NCI-H345 (cell line): ENCODE measurements at places on chromosomes 3 and 15.

DNA sequence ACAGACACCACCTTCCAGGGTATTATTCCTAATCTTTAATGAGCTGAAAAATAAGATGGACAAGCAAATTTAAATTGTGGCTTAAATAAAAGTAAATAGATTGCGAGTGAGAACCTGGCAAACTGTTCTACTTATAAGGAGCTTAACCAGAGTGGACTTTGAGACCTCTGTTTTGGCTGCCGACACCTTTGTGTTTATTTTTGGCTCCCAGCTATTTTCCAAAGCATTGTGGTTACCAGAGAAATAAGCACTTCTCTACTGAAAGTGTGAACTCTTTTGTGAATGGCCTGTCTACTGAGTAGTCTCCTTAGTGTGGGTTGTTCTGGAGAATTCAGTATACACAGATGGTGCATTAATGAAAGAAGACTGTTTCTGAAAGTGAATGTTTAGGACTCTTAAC, 109.4 kb downstream of the ATP8B4 start:
- DNase-seq = no peak

DNA sequence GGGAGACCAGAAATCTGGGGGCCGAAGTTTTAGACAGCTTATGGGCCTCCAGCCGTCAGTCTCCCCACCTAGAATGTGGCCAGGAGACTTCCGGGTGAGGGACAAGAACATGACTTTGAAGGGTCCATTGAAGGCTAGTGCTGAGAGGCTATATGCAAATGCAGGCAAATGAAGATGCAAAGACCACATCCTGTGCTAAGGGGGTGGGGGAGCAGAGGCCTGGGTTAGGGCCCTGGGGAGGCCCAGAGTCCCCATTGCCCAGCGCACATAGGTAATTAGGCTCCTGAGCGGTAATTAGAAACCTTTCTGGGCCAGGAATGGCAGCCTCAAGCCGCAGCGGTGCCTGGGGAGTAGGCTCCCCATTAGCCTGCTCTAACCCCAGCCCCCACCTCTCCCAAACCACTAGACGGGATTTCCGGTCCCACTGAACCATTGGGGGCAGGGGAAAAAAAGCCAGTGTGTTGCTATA, 6.8 kb downstream of the CSK start:
- DNase-seq = no peak

DNA sequence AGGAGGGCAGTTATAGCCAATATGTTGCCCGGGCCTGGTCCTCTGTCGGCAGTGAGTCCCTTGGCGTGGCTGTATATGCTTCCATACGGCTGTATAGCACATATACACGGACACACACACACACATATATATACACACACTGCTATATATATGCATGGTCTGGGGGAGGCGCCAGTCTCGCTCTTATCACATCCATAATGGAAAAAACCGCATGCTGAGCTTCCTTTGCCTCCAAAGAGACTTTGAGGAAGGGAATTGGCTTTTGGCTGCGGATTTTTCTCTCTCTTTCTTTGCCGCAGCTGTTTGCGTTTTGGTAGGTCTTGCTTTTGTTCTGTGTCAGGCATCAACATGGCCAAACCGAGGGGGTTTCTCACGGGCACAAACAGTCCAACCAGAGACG, 11.3 kb upstream of the TMEM115 start:
- DNase-seq = no peak

DNA sequence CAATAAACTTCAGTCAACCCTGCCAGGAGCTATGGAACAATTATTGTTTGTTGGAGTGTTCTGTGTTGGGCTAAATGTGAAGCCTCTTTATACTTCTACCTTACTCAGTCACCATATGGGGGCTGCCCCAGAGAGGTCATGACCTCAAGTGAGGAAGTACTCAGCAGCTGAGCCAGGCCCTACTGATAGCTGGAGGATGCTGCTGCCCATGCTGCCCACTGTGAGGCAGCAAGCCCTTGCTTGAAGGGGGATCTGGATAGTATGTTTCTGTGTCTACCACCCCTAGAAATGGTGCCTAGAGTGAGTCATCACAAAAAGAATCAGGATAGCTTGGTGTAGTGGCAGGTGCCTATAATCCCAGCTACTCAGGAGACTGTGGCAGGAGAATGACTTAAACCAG, 4.5 kb upstream of the RPL24 start:
- no peak for DNase-seq

DNA sequence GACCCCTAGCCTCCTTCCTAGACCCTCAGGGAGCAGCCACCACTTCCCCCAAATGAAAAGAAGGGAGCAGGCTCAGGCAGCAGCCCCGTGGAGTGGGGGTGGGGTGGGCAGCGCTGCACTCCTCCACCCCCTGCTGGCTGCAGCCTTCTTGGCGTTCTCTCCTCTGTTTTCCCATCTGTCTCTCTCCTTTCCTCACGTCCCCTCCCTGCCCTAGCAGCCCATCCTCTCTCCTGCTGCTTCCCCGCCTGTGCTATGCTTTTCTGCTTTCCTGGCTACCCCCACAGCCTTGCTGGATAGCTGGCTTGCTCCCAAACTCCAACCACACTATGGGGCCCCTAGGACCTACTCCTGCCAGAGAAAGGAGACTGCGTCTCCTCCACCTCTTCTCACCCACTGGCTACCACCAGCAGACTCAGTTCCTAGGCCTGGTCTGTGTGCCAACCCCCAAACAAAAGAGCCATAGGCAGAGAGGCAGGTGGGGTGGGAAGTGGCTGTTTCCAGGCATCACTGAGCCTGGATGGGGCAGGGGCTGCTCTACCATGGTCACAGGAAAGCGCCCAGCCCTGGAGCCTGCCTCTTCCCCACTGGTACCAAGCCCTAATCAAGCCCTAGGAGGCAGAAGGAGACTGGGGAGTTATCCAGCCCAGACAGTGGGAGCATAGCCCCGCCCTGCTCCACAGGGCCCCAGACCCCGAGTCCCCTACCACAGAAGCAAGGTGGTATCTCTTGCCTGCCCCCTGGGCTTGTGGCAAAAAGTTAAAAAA, 3.4 kb upstream of the DISP2 start:
- DNase-seq = no peak

GRCh38 chr3:146052056-146052790, 108.8 kb downstream of the PLOD2 start:
- no peak for DNase-seq

DNA sequence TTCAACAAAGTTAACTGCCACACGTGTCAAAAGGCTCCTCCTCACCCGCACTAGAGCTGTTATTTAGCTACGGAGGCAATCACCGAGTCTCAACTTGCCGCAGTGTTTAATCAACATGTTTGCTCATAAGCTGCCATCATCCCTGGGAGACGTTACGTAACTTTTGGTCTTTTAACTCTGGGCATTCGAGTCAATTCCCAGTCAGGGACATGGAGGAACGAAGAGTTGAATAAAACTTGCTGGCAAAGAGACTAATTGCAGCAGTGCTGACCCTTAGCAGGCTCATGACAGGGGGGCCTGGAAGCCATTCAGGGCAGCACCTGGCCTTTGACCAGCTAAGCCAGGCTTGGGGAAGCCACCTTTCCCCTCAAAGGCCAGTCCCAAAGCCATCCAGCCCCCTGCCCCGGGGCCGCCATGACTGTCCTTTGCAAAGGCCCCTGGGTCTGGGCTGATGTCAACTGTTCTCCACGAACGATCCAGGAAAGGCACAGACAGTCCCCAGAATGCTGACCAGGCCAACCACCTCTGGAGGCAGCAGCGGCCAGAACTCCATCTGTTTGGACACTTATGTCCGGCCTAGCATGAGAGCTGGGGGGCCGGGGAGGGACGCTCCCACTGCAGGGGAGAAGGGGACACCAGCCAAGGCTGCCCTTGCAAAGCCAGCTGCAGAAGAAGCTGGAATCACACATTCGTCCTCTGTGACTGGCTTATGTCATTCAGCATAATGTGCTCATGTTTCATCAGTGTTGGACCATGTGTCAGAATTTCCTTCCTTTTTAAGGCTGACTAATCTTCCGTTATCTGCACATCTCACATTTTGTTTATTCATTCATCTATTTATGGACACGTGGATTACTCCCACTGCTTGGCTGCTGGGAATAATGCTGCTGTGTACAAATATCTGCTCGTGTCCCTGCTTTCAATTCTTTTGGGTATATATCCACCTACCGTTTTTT, 43.7 kb downstream of the PCSK6 start:
- DNase-seq = no peak

DNA sequence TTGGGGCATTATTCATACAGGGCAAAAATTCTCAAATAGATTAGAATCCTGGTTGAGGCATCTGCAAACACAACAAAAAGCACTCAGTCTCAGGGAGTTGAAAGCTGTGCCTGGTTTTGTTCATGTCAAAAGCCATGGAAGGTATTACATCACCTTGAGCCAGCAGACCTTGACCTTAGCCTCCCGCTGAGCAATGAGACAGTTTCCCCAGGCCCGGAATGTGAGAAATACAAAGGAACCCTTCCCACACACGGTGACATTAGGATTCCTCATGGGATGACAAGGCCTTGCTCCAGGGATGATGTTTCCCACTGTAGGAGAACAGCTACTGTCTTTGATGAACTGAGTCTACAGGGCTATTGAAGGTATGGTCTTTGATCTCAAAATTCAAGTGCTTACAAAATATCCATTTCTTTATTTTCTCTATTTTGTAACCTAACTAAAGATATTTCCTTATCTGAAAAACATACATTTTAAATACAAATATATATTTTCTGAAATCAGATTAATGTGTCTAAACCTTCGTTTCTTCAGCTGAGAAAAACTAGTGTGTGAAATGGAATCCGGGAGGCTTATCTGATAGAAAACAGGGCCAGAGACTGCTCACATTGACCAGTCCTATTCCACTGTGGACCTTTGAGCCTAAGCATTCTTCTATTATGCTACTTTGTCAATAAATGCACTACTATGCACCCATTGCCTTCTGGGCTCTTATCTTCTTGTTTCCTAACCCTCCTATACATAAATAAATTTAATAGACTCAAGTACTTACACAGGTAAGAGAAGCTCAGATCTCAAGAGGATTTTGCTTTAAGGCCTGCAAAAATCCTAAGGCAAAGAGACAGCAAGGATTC, 298.2 kb downstream of the KBTBD8 start:
- no peak for DNase-seq

DNA sequence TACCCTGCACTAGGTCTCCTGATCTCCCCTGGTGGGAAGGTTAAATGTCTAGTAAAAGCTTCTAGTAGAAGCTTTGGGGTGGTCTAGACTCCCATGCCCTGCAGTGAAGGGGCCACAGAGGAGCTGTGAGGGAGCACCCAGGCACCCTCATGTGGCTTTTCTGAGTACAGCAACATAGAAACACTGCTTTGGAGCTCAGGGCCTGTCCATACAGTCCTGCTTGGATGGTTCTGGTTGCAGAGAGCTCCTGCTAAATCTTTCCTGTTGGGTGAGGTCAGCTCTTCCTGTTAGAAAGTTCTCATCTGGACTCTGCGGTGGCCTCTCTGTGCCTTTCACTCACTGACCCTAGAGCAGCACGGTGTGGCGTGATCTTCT, 47.8 kb downstream of the GPD1L start:
- DNase-seq = no peak

DNA sequence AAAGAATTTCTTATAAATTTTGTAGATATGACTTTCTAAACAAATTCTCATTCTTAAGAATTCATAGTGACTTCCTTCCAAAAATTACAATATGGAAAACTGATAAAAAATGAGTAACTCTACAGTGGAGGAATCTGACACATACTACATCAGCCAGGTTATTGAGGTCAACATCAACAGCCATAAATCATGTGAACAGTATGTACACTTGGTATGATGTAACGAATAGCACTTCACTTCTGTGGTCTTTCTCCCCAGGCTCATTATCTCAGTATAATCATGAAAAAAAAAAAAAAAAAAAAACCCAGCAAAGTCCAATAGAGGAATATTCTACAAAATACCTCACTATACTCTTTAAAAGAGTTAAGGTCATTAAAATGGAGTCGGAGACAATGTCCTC, 111.2 kb upstream of the SUCLG2 start:
- DNase-seq = no peak

DNA sequence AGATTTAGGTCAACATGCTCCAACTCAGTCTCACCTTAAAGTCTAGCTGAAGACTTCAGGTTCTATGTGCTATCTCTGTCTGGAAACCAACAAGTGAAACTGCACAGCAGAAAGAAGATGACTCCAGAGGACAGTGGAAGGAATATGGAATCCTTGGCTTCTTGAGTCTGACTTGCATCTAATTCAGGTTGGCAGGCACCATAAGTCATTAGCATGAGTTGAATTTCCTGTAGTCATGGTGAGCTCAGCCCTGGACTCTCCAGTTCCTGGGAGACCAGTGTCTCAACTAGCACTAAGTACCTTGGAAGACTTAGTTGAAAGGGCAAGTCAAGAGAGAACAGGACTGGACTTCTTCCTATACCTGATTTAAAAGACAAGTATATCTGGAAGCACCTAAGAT, 129.7 kb downstream of the DTWD1 start:
- DNase-seq = no peak

DNA sequence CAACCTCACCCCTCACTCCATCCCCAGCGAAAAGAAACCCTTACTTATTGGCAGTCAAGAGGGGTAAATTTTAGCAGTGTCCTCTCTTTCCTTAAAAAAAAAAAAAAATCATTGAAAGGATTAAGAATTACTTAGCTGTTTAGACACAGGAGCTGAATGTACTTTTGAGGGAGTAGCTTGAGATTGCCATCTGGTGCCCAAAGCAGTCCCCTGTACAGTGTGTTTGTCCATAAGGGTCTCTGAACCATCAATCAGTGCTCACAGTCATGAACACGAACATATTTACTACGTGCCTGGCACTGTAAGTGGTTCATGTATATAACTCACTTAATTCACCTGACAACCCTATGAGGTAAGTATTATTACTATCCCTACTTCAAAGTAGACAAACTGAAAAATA, 463.5 kb downstream of the RAP2B start:
- no peak for DNase-seq

DNA sequence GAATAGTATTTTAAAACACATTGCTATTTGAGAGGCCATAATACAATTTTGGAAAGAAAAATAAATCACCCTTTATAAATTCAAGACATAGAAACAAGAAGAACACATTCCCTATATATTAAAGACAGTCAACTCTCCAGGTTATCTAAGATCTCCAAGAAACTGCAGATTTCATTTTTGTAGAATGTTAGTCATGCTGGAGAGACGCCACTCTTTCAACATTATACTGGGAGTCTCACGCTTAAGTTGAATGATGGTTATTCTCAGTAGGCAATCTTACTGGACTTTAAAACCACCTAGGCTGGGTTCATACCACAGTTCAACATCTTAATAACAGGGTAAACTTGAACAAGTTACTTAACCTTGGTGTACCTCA, 3.6 kb upstream of the CHRM5 start:
- DNase-seq = no peak

DNA sequence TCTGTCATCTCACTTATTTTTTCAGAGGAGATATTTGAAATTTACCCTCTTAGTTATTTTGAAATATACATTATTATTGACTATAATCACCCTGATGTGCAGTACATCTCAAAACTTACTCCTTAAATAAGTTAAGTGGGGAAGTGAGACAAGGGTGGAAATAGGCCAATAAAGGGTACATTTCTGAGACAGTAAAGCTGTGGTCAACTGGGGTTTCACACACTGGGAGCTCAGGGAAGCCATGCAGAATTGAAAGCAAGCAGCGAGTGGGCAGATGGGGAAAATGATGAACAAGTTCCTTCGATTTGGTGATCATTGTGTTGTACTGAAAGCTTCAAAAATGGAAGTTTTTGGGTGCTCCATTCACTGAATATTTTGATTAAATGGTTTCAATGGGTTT, 21.6 kb upstream of the MOBP start:
- no peak for DNase-seq
